GM23338 (cell line): ENCODE measurements at places on chromosomes 2 and 18.
A peak's percentile ranks its signal among the peaks of the same experiment; 100 is the strongest.

- no peak for DNase-seq
Observed at GRCh38 chr2:25905126-25905525, 26.8 kb upstream of the ASXL2 start.

DNA sequence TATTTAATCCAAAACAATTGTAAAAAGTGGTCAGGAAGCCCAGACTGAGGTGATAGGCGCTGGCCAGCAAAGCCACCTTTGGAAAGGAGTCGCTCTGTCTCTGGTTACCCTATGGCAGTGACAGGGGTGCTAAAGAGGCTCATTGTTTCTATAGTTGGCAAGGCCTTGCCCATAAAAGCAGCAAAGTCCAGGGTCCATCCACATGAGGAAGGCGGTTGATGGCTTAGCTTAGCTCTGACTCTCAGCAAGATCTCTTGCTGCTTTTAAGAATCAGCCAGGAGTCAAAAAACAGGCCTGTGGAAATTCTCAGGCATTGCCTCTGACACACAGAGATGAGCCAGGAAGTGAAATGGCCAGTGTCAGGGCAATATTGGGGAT lies 57.8 kb upstream of the CYP26B1 start:
- DNase-seq: no peak

GRCh38 chr2:233053928-233054784 lies 6.0 kb upstream of the INPP5D start:
- peak; percentile 85 for DNase-seq

DNA sequence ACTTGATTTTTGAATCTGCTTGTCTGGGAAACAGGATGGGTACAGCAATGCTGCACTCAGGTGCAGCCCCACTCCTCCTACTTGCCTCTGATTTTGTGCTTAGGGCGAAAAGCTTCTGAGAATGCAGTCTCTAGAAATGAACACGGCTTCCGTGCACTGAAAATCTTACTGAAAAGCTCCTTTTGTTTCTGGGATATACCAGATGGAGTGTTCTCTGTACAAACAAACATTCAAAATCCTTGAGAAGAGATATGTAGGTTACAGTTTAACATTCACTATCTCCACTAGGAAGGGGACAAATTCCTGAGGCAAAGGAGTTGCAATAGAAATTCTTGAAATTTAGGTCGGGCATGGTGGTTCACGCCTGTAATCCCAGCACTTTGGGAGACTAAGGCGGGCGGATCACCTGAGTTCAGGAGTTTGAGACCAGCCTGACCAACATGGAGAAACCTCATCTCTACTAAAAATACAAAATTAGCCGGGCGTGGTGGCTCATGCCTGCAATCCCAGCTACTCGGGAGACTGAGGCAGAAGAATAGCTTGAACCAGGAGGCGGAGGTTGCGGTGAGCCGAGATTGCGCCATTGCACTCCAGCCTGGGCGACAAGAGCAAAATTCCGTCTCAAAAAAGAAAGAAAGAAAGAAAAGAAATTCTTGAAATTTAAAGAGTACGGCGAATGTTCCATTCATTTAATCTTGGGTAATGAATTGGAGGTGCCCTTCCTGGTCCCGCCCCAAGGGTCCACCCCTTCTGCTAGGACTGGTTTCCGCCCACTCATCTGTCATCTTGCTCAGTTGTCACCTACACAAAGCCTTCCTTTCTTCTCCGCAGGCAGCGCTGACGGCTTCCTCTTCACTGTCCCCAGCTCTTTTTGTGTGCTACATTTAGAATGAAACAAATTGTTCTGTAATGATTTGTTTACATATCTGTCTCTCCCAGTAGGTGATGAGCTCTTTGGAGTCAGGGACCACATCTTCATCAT lies 92.4 kb downstream of the SOCS6 start:
- DNase-seq: peak; percentile 47

DNA sequence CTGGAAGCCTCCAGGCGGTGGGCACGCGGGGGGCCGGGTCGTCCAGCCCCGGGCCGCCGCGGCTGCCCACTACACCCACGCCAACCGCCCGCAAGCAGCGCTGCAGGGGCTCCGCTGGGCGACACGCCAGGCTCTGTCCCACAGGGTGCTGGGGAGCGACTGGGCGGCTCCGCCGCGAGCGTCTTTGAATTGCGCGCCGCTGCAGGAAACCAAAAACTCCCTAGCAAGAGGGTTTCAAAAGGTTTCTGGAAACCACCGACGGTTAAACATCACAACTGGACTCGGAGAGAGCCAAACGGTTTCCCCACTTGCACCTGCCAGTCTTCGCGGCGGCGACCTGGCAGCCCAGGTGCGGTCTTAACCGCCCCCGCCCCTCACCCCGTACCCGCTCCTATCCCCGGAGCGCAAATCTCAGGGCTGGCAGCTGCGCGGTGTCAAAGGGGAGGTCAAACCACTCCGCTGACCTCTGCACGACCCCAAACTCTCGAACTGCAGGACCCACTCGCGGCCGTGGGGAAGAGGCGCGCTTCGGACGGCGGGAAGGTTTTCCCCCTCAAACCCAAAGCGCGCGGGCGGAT lies 1.0 kb downstream of the CXCR4 start:
- peak; percentile 41 for DNase-seq

GRCh38 chr2:25055376-25055920 lies 13.6 kb downstream of the EFR3B start:
- no peak for DNase-seq

DNA sequence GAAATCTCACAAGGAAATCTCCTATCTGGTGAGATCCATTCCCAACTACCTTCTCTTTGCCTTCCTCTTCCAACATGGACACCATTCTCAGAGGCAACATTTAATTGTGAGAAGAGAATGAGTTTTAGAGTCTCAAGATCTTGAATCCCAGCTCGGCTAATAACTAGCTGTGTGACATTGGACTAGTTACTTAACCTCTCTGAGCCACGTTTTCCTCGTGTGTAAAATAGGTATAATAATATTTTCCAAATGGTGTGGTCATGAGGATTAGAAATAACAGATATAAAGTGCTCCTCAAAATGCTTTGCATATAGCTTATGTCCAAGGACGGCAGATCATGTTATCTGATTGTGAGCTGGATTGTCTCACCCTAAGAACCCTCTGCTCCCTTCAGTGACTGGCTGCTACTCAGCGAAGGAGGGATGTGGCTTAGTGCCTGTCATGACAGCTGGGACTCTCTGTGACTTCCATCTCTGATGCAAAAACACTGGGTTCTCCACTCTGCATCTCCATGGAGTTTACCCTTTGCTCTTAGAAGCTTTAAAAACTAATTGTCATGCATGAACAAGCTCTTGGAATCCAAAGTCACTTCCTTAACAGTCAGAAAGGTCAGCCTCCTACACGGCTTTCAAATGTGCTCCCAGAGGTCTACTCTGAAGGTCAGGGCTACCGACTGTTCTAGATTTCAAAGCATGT lies 38.4 kb upstream of the MRPL19 start:
- peak; percentile 55 for DNase-seq

DNA sequence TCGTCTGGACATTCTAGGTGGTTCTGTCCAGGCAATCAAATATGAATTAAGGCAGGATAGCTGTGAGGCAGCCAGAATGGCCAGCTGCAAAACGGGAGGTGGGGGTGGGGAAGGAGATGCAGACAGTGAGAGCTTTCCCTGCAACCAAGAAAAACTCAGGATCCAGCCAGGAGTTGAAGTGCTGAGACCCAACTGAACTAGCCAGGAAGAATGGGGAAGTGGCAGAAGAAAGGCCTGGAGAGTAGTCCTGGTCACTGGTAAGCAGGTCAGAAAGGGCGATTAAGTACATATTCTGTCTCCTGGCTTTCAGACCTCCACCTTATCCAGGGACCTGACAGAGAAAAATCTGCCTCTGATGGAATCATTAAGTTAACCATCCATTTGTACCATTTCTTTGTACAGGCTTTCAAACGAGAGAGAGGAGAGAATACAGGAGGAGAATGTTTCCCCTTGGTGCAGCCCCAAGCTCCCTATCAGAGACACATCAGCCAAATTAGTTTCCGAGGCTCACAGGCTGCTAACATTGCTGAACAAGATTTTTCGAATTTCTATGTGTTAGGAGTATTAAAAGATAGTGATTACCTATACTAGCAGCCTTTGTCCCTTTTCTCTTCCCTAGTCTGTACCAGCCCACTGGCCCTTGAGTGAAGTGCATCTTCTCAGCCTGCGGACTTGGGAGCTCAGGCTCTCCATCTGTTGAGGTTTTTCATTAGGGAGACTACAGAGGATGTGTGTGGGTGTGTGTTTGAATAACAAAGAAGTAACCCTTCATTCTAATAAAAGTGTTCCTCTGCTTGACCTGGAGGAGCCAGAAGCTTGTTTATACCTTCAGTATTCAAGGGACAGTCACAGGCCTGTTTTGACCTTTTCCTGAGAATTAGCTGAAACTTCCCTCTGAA lies 12.5 kb upstream of the HOXD1 start:
- peak; percentile 39 for DNase-seq

DNA sequence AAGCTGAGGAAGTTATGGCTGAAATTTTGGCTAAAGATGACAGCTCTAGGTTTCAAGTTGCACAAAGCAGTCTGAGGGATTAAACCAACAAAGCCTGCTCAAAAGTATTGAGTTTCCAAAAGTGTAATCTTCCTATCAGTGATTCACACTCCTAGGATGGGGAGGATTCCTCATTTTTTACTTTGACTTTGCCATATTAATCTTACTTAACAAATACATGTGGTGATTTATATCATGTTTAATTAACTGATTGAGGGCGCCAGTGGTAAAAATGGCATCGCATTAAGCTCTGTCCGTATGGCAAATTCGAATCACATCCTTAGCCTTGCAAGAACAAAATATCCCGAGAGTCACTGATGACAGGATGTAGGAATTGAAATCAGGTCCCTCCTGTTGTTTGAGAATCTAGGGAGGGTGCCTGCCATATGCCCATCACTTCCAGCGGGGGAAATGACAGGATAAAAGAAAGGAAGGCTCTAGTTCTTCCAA lies 78.1 kb upstream of the ETAA1 start:
- no peak for DNase-seq

- DNase-seq: no peak
Observed at GRCh38 chr2:74843899-74844298, 10.0 kb downstream of the HK2 start.

DNA sequence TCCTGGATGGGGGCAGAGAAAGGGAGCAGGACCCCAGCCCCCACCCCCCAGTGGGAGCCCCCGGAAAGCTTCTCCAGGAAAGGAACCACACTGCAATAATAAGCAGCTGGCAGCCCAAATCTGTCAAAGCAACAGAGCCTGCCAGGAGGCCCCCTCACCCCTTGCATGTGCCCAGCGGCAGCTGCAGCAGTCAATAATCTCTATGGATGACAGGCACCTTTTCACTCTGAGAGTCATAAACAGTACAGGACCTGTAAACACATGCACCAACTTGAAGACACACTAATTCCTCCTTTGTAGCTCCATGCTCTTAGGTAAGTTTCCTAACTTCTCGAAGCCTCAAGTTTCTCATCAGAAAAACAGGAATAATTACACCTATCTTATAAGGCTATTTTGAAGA lies 26.2 kb upstream of the KDM3A start:
- DNase-seq: no peak

DNA sequence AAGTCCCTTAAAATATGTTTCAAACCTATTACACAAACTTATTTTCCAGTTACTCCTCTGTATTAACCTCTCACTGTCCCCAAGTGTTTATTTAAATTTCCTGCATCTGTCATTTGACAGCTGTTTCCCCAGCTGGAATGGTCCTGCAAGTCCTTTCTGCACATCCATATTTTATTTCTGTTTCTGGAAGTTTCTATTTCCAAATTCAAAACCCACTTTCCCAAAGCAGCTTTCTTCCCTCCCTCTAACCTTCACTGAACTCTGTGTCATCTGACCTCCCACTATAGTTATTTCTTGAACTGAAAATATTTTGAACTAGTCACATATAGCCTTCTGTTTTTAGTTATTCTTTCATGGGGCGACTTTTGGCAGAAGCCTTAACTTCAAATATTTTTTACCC lies 459.4 kb upstream of the MC4R start:
- DNase-seq: no peak
